ENCODE measurements at places on chromosomes 3 and 15.

GRCh38 chr3:149688122-149688757 lies 30.4 kb upstream of the WWTR1 start:
- DNase-seq = no peak

GRCh38 chr3:195214381-195214780 lies 56.6 kb downstream of the XXYLT1 start:
- no peak for DNase-seq

GRCh38 chr3:40725031-40725430 lies 200.3 kb downstream of the ZNF621 start:
- no peak for DNase-seq

DNA sequence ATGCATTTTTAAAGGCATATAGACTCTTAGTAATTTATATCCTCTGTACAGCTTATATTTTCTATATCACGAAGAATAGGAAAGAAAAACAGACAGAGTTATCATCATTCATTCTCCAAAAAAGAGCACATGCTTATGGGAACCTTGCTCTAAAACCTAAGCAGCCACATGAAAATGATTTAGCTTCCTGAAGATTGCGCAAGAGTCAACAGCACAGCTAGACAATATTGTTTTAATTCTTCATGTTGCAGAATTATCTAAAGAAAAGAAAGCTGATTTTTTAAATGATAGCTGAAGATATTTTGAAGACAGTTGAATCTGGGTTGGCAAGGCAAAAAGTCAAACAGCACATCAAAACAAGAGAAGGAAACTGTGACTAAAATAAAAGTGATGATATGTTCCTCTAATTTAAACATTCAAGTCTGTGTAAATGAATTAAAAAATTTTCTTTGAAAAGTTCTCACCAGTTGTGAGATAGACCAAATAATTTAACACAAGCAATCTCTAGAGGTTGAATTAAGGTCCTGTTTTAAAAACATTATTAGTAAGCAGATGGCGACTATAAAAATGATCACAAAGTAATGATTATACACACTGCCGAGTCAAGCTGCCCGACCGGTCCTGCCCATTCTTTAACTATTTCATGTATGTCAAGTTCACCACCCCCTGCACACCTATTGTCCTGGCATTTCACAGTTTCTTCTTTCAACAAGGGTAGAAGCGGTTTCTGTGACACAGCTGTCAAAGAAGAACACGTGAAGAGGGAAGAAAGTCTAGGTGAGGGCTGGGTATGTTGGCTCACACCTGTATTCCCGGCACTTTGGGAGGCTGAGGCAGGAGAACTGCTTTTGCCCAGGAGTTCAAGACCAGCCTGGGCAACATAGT lies 74.2 kb upstream of the BHLHE40 start:
- DNase-seq = peak; percentile 63

DNA sequence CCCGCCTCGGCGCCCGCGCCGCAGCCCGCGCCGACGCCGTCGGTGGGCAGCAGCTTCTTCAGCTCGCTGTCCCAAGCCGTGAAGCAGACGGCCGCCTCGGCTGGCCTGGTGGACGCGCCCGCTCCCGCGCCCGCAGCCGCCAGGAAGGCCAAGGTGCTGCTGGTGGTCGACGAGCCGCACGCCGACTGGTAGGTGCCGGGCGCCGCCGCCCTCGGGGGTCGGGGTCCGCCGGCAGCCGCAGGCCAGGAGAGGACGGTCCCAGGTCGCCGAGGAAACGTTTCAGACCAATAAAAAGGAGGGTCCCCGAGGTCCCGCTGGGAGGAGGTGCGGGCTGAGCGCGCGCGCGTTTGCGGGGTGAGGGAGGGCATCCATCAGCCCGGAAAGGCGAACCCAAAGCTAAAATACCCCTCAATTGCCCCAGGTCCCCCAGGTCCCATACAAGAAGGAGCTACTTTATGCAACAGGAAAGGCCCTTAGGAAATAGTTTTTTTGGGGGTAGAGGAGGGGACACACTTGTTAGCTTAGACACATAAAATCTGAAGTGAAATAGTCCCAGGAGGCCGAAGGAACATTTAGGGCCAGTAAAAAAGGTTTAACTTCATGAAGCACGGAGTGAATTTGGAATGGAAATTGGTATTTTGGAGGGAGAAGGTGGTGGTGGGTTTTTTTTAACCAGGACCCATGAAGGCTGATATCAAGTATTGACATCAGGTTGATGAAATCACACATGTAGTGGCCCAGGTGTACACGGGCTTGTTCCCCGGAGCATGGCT lies 739 bp downstream of the SYN2 start:
- no peak for DNase-seq
